Germinal center (tissue), 1 donor: ENCODE measurements at places on chromosomes 1 and 21.

GRCh38 chr1:28209700-28210099 lies 23.1 kb downstream of the DNAJC8 start:
- no peak for DNase-seq

GRCh38 chr1:107831921-107832320 lies 133.1 kb downstream of the VAV3 start:
- no peak for DNase-seq

DNA sequence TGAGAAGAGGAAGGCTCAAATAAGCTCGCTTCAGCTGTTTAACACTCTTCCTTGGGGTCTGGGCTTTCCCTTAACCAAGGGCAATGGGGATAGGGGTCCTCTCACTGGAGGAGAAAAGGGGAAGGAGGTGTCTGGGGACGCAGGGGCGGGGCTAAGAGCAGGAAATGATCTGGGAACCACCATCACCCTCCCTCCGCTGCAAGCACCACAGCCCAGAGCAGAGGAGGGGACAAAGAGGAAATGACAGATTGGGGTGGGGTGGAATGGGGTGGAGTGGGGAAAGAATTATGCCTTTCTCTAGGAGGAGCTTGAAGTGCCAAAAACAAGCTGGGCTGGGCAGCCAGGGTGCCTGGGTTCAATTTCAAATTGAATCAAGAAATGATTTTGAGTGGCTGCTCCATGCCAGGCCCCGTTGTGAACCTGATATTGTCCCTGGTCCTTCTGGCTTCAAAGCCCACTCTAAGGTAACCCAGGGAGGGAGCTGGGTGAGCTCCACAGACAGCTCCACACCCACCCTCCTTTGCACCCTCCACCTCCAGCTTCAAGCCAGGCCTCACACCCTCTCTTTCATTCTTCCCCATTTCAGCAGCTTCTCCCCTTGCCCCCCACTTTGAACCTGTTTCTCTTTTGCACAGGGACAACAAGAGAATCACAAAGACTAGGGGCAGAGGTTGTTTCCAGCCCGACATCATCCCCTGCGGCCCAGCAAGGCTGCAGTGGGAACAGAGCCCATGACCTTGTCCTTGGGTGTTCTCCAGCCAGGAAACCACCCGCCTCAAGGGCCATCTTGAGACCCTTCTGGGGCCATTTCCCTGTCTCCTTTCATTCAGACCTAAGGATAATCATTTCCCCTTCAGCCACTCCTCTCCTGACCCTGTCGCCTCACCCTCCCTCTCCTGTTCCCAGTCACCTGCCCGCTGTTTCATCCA lies 1.1 kb downstream of the ARHGAP30 start:
- peak; percentile 84 for DNase-seq

GRCh38 chr1:81834268-81834667 lies 33.5 kb downstream of the ADGRL2 start:
- DNase-seq, result no peak

DNA sequence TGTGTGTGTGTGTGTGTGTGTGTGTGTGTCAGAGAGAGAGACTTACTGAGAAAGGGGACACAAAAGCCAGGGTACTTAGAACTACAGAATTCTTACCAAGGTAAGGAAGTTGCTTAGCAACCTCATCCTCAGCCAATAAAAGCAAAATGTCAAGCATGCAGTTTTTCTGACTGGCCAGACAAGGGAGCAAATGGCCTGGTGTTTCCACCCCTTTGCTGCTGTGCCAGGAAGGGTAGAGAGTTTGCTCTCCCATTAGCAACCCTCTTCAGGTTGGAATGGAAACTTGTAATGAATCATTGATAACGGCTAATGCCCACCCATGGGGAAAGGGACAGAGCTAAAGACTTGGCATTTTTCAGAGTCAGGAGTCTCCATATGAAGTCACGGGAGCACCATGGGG lies 10.6 kb downstream of the RXRG start:
- DNase-seq, result no peak

DNA sequence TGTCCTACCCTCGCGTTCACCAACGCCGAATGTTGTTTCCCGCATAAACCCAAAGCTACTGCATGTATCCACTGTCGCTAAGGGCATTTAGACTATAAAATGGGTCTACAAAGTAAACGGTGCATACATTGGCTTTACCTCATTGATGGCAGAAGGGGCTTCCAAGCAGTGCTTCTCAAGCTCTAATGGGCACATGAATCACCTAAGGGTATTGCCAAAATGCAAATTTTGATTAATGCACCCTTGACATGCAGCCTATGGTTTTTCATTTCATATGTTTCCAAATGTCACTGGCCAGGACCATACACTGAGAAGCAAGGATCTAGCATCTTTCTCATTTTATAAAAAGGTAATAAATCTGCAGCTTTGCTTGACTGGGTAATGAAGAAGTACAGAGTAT lies 2.7 kb downstream of the OR6F1 start:
- no peak for DNase-seq

DNA sequence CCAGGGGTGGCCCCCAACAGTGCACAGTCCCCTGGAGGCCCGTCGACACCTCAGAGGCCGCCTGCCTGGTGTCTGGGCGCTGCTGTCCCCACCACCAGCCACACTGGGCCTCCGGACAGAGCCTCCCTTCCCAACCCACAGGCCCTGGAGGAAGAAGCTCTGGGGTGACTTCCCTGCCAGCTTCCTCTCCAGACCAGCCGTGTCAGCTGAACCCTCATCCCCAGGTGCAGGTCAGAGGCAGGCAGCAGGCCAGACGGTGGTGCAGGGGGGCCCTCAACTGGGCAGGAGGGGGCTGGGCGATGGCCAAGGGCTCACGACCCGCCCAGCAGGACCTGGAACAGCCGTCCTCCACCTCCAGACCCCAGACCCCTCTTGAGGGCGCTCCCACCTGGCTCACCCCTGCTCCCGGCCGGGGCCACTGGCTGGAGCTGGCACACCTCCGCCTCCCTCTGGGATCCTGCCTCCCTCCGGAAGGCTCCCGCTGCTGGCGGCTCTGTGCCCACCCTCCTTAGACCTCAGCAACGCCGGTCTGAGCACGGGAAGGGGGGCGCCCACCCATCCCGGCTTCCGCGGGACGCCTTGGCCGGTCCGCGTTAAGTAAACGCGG lies 520 bp downstream of the TNFRSF18 start:
- DNase-seq, result no peak

- no peak for DNase-seq
Measured at GRCh38 chr1:51690285-51690961, 73.5 kb downstream of the OSBPL9 start.

GRCh38 chr1:67308136-67308535 lies 463 bp downstream of the IL12RB2 start:
- no peak for DNase-seq

DNA sequence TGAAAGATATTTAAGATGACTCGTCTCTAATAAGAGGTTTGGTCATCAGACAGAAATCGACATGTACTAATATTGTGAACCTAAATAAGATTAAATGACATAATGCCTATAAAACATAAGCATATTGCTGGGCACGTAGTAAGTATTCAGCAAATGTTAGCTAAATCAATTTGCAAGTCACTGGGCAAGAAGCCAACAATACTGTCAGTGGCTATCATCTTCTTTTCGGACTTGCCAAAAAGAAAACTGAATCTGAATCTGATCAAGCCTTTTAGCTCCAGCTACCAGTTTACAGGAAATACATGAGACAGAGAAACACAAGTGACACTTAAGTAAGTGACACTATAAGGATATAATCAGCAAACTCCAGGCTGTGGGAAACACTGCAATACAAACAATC lies 46.0 kb downstream of the RPL5 start:
- no peak for DNase-seq

DNA sequence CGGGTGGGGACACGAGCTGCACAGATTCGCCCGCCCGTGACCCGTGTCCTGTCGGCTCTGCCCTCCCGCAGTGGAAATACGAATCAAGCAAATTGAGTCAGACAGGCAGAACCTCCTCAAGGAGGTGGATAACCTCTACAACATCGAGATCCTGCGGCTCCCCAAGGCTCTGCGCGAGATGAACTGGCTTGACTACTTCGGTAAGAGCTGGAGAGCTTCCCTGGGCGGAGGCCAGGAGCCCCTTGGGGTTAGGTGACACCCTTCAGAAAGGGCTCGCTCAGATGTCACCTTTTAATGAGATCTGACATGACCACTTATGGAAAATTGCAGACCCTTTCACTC lies 489 bp downstream of the CDCA8 start:
- DNase-seq, result no peak

DNA sequence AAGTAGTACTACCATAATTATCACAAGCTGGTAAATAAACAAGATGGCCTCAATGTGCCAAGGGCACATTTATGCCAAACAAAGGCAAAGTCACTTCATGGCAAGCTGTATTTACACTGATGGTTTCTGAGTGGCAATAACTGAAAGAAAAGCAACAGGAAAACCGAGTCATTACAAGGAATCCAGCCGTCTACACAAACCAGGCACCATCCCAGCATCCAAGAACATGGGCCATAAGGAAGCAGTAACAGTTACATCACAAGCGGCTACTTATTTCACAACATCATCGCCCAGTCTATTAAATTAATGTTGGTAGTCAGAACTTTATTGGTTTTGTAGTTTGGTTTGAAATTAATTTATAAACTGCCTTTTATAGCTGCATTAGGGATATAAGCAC lies 214.2 kb downstream of the RERE start:
- DNase-seq, result no peak

DNA sequence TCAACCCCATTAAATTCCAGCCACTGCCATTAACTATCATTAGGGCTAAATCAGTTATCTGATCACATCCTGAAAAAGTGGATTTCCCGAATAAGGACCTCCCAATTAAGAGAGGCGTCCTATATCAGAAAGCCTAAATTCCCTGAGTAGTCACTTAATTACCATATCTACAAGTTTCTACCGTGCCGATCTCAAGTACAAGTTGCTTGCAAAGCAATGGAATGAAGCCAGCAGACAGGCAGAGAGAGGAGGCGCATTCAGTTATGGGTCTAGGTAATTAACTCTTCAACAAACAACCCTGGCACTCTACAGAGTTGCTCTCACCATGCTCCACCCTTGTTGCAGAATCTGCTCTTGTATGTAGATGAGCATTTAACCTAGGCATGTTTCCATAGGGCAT lies 494.6 kb upstream of the RUNX1 start:
- no peak for DNase-seq

DNA sequence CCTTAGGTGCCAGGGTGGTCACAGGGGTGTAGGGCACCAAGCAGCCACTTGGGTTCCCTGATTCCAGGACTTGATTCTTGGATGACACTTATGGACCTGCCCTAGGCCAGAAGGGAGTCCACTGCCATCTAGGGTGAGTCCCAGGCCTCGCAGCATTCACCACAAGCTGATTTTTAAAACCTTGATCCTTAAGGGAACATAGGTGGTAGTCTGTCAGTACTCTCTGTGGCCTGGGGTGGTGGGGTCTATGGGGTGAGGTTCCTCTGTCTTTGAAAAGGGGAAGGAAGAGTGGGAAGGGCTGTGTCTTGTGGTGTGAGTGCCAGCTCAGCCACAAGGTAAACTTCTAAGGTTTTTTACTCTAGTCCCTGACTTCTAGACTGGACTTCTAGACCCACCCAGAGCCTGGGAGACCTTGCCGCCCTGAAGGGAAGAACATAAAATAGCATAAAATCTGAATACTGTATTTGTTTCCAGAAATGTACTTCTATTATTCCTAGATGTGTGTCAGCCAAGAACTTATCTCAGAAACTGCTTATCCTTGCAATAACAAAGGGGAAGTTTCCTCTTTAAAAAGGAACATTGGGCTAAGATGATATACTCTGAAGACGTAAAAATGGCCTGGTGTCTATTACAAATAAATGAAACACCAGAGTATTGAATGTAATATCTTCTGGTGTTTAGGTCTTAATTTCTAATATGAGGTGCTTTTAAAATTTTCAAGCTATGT lies 757.3 kb downstream of the LTN1 start:
- no peak for DNase-seq

GRCh38 chr1:205318231-205318991 lies 3.1 kb downstream of the NUAK2 start:
- DNase-seq, result no peak

GRCh38 chr21:27388825-27389224 lies 421.9 kb upstream of the ADAMTS5 start:
- no peak for DNase-seq

DNA sequence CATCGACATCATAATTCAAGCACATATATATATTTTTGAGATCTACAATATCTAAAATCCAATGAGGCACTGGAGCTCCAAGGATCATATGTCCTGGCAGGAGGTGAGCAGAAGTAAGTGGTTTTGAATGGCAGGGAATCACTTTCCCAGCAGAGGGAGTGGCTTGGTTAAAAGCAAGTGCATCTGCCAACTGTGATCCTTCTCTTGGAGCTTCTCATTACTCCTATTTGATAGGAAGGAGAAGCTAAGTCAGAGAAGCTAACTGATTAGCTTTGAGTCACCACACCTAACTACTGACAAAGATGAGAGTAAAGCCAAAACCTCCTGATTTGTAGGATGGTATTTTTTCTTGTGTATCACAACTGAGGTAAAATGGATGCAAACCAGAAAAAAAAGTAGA lies 55.0 kb downstream of the ALG14 start:
- DNase-seq, result no peak

GRCh38 chr1:218347723-218348627 lies 2.8 kb downstream of the TGFB2 start:
- DNase-seq, result no peak

- DNase-seq, result no peak
Measured at GRCh38 chr1:154502744-154503115, 518 bp upstream of the SHE start.

GRCh38 chr1:156060937-156061636 lies at the start of gene RAB25:
Gene RAB25, plus strand, starts transcription at chr1:156061160. Its CDS starts 241 bp downstream, at chr1:156061401.
- no peak for DNase-seq

DNA sequence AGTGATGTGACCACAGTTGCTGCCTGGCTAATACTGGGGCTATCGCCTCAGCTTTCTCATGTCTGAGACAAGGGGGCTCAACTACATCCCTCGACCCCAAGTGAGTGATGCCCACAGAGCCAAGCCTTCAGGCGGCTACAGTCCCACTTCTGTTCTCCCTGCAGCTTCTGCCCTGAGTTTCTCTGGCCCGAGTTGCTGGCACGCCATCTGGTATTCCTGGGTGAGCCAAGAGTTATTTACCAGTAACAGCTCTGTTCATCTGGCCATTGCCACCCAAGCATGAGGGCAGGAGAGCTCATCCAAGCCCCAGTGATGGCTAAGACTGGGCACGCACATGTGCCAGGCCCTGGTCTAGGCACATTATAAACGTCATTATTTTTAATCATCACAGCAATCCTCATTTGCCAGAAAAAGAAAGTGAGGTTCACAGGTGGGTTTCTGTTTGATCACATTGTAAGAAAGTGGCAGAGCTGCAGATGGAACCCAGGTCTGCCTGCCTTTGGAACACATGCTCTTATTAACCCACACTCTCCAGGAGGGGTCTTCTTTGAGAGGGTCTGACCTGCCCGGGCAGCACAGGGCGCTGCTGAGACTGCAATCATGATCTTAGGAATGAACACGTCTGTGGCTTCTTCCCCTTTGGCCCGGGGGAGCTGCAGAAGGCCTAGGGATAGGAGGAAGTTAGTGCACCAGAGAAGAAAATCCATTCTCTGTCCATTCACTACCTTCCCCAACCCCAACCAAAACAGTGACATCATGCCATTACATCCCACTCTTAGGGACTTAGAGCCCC lies 27.5 kb downstream of the KCND3 start:
- no peak for DNase-seq

- DNase-seq, result no peak
Measured at GRCh38 chr1:87392248-87393192, 63.8 kb downstream of the LMO4 start.

GRCh38 chr1:183306317-183307042 lies 111.7 kb downstream of the NMNAT2 start:
- peak; percentile 18 for DNase-seq

- DNase-seq, result peak; percentile 44
Measured at GRCh38 chr1:225428881-225429455, 1.1 kb upstream of the LBR start.
